ENCODE measurements at places on chromosomes 5 and 9.

- DNase-seq = no peak
Measured at GRCh38 chr5:94027145-94027544, 285.7 kb upstream of the POU5F2 start.

DNA sequence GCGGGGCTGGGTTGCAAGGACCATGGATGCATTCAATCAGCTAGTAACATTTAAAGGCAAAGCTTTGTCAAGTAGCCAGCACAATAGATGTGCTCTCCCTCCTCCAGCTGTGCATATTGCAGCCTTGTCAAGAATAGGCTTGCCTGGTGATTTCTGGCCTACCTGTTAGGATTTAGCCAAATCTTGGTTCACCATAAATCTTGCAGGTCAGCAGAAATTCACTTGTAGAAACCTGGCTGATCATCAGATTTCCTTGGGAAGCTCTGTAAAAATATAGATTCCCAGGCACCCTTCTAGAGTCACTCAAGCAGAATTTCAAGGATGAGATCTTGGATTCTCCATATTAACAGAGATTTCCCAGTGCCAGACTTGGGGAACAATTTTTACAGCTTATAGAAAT is 152.2 kb upstream of the SLC12A2 start:
- no peak for DNase-seq

GRCh38 chr5:92401-93220 is 643 bp downstream of the PLEKHG4B start:
- no peak for DNase-seq

- no peak for DNase-seq
Measured at GRCh38 chr5:80615266-80615914, 39.1 kb upstream of the MSH3 start.

DNA sequence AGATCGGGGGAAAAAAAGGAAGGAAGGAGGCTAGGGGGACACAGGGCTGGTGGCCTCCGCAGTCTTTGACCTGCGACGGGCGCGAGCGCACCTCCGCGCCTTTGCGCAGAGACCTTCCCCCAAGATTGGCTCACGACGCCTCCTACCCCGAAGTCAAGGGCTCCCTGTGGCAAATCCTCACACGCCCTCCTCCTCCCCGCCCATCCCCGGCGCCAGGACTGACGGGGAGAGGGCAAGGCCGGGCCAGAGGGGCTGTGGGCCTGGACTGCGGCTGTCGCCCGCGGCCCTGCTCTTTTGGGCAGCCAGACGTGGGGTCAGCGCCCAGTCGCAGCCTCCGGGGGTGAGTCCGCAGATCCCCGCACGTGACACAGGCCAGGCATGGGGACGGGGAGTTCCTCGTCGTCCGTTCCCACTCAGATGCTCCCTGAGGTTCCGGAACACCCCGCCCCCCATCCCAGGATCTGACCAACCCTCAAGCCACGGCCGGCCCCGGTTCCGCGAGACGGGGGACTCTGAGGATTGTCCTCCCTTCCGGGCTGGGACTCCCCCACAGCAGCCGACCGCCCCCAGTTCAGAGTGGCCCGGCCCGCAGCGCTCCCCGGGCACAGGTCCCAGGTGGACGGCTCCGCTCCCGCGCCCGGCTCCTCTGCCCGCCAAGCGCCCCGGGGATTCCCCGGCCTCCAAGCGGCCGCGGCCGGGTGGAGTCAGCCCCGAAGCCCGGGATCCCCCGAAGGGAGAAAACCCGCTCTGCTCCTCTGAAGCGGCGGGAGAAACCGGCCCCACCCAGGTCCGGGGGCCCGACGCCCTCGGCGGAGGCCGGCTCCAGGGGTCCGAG is 543 bp upstream of the ANKRD33B start:
- DNase-seq = no peak

DNA sequence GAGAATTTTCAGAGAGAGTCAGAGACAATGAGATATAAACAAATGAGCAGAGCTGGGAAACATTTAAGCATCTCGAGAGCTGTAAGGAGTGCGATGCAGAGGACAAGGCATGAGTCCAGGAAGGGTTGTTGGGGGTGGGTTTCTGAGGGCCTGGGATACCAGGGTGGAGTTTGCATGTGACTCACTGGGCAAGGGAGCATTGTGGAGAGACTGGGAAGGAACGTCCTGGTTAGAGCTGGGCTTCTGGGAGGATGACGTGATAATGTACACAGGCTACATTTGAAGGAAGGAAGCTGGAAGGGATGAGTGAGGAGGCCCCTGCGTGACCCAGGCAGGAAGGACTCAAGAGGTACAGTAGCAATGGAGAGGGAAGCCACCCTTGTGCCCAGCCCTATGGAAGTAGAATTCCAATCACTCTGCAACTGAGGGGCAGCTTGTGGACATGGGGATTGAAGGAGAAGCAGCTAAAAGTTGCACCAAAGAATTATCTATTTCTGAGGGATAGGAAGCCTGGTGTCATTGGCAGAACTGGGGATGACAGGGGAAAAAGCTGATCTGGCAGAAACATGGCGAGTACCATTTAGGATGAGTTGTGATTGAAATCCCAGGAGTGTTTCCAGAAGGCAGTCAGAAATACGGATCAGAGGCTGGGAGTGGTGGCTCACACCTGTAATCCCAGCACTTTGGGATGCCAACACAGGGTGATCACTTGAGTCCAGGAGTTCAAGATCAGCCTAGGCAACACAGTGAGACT is 59.3 kb upstream of the AFAP1L1 start:
- no peak for DNase-seq

DNA sequence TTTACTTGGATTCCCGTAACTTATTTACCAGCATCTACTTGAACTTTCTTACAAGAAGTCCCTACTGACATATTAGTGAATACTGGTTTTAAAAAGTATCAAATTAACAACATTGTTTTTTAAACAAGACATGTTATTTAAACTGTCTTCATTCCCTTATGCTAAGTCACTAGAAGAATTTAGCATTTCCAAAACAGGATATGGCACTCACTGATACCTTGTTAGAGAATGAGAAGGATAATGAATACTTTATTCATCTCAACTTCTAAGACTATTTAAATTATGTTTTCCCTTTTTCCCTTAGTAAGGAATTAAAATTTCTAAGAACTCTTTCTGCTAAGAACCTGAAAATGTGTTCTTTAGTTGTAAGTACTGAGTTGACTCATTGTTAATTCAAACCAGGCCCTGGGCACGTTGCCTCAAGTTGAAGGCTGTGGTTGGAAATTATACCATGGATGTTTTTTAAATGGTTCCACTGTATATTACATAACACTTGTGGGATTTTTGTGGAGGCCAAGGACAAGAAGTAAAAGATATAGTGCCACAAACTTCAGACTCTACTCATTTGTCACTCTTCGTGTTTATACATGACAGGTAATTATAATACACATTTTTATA is 219.0 kb upstream of the EDIL3 start:
- DNase-seq = no peak

- DNase-seq = no peak
Measured at GRCh38 chr5:135051399-135051798, 17.4 kb upstream of the PITX1 start.

DNA sequence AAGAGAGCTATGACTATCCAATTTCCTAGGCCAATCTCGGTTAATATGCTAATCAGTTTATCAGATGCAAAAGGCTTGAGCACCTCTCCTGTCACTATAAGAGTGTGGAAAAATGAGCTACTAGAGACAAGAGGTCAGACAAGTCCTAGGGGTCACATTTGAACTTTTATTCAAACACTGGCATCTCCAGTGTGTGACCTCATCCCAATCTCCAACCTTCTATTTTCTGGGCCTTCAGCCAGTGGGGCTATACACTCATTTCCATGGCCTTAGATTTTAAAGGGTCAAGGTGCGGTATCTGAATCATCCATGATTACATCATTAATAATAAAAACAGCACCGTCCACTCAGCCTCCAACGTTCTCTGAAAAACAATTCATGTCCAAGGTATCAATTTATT is 139.6 kb upstream of the LRRTM2 start:
- no peak for DNase-seq

DNA sequence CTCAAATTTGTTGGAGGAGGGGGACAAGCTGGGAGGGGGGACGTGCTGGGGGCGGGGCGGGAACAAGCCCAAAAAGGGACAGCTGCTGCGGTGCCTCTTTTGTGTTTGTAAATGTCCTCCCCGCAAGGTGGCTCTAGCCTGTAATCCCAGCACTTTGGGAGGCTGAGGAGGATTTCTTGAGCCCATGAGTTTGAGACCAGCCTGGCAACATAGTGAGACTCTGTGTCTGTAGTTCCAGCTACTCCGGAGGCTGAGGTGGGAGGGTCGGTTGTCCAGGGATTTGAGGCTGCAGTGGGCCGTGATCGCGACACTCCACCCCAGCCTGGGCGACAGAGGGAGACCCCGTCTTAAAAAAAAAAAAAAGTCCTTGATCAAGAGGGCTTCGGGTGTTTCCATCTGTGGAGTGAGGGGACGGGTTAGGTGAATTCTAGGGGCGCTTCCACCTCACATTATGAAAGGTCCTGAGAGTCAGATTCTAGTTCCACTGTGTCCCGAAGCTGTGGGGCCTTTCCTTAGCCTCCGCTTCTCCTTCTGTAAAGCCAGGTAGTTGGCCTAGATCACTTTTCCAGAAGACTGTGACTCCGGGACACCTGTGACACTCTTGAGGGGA is 779 bp upstream of the CTNNA1 start:
- DNase-seq = peak; percentile 55

GRCh38 chr5:113042491-113043243 is 66.1 kb downstream of the DCP2 start:
- no peak for DNase-seq

DNA sequence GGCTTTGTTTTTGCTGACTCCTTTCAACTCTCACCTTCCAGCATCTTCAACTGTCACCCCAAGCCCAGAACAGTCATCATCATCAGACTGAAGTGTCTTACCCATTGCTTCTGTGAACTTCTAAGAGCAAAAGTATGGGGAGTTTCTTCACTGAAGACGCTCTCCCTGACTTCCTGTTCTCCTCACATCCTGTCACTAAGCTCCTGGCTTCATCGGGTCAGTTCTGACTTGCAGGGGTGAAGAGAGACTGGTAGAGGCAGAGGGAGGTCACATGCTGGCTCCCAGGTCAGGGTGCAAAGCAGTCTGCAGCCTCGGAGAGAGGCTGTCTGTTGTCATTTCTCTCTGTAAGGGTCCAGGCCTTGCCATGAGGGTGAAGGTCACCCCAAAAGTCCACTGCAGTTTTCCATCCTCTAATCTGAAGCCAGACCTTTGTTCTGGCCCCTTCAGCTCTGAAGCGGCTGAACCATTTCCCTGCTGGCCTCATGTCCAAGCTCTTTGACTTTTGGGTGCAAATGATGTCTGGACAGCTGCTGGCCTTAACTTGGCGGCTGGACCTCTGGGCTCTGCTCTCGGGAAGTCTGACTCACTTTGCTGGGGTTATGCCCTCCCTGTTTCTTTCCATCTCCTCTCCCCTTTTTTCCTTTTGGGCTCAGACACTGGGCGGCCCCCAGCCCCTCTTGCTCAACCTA is 305.0 kb downstream of the RAB3C start:
- DNase-seq = no peak

DNA sequence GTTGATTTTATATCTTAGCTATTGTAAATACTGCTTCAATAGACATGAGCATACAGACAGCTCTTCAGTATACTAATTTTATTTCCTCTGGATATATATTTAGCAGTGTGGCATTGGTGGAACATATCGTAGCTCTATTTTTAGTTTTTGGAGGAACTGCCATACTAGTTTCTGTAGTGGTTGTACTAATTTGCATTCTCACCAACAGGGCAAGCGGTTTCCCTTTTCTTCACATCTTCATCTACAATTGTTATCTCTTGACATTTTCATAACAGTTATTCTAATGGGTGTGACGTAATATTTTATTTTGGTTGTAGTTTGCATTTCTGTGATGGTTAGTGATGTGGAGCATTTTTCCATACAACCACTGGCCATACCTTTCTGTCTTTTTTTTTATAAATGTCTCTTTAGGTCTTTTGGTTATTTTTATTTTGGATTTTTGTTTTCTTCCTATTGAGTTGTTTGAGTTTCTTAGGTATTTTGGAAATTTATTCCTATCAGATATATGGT is 32.5 kb downstream of the TAF11L14 start:
- DNase-seq = no peak

GRCh38 chr5:116830079-116830478 is 255.5 kb upstream of the SEMA6A start:
- DNase-seq = no peak

DNA sequence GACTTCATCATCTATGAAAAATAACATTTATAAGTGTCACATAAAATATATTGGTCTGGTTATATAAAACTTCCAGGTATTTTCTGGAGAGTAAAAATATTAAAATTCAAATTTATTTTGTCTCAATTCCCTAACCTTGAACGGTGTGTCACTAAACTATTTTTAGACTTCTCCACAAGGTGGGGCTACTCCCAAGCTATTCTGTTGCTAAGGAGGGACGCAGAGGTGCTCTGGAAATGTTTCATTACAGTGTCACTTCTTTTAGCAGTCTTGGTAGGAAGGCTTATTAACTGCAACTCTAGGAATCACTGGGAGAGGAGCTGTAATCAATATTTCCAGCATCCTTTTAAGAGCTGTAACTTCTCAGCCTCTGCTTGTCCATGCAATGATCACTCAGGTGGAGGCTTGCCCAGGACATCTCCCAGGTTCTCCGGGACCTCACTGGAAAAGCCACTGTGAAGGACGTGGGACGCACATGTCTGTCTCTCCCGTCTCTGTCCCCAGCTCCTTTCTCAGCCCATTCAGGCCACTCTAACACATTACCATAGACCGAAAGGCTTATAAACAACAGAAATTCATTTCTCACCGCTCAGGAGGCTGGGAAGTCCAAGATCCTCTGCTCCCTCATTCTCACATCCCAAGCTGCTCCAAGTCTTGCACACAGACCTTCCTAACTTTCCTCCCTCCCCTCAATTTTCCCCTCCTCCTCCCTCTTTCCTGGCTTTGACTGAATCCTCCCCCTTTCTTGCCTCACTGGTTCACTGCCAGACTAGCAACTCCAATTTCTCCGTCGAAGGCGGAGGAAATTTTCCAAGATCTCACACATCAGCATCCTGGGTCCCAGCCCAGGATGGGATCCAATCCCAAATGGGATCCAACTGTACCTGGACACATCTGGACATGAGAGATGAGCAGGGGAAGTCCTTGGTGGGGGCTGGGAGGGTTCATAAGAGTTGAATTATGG is 32.7 kb upstream of the DNAH5 start:
- peak; percentile 73 for DNase-seq

GRCh38 chr5:42924226-42924625 is 112.5 kb upstream of the SELENOP start:
- DNase-seq = no peak

DNA sequence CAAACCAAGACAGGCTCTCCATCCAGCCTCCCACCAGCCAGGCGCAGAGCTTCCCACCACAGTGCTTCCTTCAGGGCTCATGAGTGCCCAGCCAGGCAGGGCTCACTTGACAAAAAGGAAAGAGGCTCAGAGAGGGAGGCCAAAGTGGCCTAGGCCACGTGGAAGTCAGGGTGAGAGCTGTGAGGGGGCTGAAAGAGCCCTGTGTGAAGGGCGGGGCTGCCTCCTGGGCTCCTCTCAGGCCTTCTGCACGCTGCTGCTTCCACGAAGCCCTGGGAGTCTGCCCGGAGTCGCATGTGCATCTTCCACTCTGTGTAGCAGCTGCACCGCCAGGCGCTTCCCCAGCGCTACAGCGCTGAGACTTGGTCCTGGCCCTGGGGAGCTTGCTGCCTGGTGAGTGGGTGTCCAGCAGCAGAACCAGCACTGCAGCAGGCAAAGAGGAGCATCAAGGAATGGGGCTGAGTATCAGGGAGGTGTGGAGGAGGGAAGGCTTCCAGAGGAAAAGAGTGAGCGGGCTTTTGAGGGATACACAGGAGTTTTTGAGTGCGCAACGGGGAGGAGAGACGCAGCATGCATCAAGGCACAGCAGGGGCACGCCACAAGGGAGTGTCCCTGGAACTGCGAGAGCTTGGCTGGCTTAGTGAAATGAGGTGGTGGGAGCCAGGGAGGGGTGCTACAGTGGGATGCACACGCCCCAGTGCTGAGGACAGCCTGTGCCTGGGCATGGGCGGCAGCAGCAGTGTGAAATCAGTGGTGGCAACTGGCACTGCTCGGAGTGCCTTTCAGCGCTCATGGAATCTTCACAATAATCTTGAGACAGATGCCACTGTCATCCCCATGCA is 178.0 kb downstream of the GAPVD1 start:
- DNase-seq = no peak
